T-helper 17 cell (primary cell): ENCODE measurements at places on chromosomes 2 and 18.

- peaks cover 27% of the 10 kb centered on the region for H3K27me3 ChIP-seq
- no peaks in the 10 kb centered on the region for H3K36me3 ChIP-seq
- no peak overlapping the region for H3K27ac ChIP-seq
- no peak overlapping the region for H3K4me3 ChIP-seq
Observed at GRCh38 chr18:5964996-5965395, 69.7 kb upstream of the TMEM200C start.

GRCh38 chr2:15582710-15583357 is 8.8 kb upstream of the DDX1 start:
- H3K4me3 ChIP-seq, result no peak overlapping the region
- H3K27me3 ChIP-seq, result peaks cover 59% of the 10 kb centered on the region
- H3K4me1 ChIP-seq, result no peaks in the 10 kb centered on the region
- no peak for DNase-seq
- H3K27ac ChIP-seq, result no peak overlapping the region

GRCh38 chr18:33838054-33838453 is 260.0 kb downstream of the ASXL3 start:
- H3K36me3 ChIP-seq, result no peaks in the 10 kb centered on the region
- H3K4me1 ChIP-seq, result no peaks in the 10 kb centered on the region
- H3K4me3 ChIP-seq, result no peak overlapping the region
- no peaks in the 10 kb centered on the region for H3K27me3 ChIP-seq
- H3K27ac ChIP-seq, result no peak overlapping the region
- DNase-seq, result no peak

DNA sequence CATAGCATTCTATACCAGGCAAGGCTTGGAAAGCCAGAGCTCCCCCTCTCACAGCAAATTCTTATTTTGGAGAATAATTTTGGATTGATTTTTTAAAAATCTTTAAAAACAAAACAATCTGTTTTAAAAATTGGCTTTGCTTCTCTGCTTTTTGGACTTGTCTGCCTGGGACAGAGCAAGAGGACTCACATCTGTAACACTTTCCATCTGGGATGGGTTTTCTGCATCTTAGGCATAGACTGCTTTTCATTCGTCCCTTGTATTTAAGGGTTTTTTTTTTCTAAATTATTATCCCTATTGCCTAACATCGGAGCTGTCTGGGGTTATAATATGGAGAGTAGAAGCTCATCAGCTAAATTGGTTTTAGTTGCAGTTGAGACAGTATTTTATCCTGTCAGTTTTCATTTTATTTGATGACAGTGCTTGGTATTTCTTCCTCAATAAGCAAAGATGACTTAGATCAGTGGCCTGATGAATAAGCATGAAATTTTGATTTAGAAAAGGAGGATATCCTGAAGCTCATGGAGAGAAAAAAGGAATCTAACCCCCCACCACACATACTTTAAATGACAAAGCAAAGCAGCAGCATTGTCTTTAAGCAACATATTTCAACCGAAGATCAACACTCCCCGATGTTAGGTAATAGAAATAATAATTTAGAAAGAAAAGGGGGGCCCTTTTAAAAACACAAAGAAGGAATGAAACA is 2.3 kb upstream of the FZD7 start:
- H3K4me1 ChIP-seq, result peaks cover 11% of the 10 kb centered on the region
- no peak for DNase-seq
- H3K4me3 ChIP-seq, result peak overlapping the region; percentile 95
- peaks cover 19% of the 10 kb centered on the region for H3K27me3 ChIP-seq

- H3K36me3 ChIP-seq, result no peaks in the 10 kb centered on the region
- no peak for DNase-seq
- H3K27ac ChIP-seq, result no peak overlapping the region
- H3K27me3 ChIP-seq, result no peaks in the 10 kb centered on the region
- no peaks in the 10 kb centered on the region for H3K4me1 ChIP-seq
- no peak overlapping the region for H3K4me3 ChIP-seq
Observed at GRCh38 chr2:223324402-223324801, 272.4 kb downstream of the KCNE4 start.
